ENCODE measurements at places on chromosomes 12 and 14.

DNA sequence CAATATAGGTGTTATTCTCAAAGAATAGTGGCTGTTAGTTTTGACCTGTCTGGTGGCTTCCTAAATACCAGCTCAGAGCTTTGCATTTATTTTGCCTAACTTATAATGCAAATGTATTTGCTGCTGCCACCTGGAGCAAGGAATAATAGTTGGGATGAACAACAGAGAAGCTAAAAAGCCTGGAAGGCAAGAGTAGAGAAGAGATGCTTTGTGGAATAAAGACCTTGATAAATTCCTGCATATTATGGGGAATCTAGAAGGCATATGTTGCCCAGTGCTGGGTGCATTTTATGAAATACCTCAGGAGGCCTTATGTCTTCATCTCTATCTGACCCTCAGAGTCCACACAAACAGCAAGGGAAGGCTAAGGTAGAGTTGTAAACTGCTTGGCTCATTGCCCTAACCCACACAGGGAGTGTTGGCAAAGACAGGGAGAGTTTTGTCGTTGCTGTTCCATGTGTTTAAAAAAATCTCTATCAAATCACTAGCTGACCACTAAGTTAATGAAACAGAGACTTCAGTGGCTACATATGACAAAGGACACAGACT, 53.7 kb upstream of the SCAF11 start:
- no peak for DNase-seq

DNA sequence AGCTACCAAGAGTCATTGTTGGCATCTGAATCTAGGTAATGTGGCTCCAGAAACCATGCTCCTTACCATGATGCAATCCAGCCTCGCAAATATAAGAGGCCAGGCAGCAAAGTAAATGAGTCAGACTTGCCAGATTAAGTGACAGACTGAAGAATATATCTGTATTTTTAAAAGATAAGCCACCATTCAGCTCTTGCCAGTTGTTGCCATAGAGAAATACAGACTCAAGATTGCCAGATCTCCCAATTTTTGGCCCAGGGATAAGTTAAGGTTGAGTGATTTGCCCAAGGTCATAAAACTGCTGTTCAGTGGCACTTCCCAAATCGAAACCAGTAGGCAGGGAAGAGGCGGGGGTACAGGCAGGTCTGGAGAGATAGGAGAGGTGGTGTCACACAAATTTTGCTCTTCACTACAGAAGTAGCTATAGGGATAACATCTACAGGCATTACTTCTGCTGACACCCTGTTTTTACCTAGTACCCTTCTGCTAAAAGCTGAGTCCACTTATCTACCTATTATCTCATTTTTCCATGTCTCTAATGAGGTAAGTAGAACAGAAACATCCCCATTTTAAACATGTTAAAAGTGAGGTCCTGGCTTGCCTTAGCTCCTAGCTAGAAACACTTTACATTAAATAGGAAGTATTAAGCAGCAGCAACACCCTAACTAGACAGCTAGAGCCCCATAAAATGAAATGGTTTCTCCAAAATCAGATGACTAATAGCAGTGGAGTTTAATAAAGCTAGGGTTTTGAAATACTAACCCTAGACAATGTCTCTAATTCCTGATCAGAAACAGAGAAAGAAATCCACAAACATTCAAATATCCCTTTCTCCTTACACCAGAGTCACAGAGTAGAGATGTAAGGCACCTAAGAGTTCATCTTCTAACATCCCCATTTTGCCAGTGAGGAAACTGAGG, 19.5 kb downstream of the DCAF5 start:
- peak; percentile 84 for DNase-seq

DNA sequence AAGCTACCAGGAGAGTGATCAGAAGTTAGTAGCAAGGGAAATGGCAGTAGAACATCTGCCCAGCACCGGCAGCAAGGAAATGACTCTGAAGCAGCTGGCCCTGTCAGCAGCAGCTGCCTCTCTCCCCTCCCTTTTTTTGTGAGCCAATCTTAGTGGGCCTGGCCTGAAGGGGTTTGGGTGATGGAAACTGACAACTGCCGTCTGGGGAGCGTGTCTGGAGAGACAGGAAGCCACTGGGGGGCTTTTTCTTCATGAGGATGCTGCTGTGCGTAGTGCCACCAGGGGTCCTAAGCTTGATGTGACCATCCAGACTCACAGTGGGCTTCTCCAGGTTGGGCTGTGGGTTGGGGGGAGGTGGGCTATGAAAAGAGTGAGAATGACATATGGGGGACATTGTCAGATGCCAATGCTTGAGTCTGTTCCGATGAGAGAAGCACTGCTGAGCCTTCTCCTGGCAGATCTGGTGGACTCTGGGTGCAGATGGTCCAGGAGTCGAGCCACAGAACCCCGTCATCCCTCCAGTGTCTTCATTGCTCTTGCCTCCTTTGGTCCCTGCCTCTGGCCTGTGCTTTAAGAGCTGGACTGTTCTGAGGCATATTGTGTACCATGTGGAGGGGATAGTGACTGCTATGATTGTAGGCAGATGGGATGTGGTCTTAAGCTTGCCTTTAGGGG, 87.6 kb upstream of the HIF1A start:
- no peak for DNase-seq

GRCh38 chr14:91511043-91511383, 903 bp upstream of the PPP4R3A start:
- DNase-seq, result peak; percentile 31

DNA sequence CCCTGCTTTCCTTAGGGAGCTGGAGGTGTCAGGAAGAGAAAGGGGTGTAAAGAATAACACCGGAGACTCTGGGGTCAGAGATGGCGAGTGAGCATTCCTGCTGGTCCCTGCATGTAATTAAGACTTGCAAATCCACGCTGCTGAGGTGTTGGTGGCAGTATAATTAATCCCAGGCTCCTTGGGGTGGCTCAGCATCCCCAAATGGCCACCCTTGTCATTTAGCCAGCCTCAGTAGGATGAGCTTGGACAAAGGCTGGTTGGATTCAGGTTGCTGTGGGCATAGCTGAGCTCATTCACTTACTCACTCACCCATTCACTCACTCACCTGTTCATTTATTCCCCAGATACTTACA, 174.4 kb upstream of the RPH3A start:
- DNase-seq, result no peak

- DNase-seq, result peak; percentile 43
Observed at GRCh38 chr12:67512061-67512460, 136.5 kb upstream of the DYRK2 start.

DNA sequence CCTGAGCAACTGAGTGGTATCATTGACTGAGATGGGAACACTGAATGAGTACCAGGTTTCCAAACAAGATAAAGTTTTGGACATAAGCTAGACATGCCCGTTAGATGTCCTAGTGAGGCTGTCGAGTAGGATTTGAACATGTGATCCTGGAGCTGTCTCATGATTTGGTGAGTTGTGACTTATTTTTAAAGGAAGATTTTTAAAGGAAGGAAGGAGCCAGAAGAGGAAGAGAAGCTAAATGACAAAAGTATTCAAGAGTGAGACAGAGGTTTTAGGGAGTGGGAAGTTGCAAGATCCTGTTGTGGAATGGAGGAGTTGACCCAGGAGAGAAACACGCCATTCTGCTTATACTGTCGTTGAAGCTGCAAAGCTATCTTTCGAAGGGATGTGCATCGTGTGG, 82.1 kb downstream of the SAMD4A start:
- no peak for DNase-seq

GRCh38 chr14:96139879-96140278, 64.8 kb upstream of the BDKRB2 start:
- DNase-seq, result no peak

DNA sequence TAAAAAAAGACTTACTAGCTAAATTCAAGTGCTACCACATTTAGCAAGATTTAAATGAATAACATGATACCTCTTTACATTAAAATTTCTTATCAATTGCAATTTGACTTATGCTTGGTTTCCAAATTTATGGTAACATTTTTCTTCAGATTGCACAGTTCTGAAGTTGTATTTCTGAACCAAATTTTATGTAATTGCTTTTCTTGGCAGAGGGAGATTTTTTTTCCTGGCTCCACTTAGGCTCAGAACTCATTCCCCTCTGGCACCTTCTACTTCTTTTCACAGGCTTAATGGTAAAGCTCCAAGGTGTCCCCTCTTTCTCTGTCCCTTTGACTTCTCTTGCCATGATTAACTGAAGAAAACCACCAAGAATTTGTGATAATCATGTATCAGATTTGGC, 99.8 kb upstream of the TMTC1 start:
- DNase-seq, result no peak

GRCh38 chr12:15334225-15334624, 11.9 kb downstream of the PTPRO start:
- no peak for DNase-seq

GRCh38 chr14:101985957-101986356, 21.6 kb downstream of the DYNC1H1 start:
- no peak for DNase-seq

DNA sequence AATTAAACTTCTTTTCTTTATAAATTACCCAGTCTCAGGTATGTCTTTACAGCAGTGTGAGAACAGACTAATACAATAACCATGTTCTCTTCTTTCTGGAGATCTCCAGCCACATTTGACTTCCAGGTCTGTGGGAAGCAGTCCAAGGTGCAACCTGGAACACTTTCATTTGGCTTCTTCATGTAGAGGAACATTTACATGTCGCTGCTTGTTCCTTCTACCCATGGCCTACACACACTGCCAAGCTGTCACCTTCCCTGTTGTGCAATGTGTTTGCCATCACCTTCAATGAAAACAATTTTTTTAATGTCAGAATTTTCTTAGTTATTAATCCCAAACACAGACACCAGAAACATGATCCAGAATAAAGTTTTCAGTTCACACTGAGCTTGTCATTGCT, 104.7 kb downstream of the PRKCH start:
- DNase-seq, result no peak

DNA sequence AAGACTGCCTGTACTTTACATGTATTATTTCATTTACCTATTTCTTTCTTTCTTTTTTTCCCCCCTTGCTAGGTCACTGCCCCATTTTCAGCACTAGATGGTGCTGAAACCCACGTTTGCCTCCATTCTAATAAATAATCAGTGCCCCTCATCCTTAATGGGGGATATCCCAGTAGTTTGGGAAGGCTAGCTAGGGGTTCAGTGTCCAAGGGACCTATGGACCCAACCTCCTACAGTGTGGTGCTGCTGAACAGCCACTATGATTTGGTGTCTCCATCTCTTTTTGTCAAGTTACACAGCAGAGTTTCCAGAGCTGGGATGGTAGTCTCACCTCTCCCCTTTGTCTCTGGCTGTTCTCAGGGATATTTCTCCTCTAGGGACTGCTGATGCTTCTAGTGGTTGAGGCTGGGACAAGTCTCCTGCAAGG, 6.5 kb upstream of the HCFC2 start:
- peak; percentile 54 for DNase-seq

DNA sequence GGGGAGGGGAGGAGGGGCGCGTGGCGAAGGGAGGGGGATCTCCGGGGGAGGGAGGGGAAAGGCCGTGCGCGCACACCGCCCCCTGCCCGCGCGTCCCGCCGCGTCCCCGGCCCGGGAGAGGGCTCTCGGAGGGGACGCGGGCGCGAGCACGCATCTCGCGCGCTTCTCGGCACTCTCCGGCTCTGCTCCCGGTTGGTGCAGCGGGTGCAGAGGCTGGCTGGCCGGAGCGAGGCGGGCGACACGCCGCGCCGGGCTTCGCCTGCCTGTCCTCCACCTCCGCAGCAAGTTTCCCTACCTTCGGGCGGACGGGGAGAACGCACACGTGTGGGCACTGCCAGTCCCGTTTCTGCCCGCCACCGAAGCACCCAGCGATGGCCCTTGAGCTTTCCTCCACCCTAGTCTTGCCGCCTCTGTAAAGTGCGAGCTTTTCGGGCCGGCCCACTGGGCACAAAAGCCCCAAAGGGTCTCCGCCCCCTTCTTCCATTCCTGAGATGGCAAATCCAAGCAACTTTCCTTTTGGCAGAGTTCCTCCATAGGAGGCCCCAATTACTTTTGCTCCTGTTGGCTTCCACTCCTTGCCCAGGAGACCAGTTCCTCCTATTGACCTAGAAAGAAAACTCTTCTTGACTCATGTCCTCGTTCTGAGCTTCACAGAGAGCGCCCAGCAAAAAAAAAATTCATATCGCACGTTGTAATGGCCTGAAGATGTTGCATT, 363 bp upstream of the CSAD start:
- peak; percentile 80 for DNase-seq

DNA sequence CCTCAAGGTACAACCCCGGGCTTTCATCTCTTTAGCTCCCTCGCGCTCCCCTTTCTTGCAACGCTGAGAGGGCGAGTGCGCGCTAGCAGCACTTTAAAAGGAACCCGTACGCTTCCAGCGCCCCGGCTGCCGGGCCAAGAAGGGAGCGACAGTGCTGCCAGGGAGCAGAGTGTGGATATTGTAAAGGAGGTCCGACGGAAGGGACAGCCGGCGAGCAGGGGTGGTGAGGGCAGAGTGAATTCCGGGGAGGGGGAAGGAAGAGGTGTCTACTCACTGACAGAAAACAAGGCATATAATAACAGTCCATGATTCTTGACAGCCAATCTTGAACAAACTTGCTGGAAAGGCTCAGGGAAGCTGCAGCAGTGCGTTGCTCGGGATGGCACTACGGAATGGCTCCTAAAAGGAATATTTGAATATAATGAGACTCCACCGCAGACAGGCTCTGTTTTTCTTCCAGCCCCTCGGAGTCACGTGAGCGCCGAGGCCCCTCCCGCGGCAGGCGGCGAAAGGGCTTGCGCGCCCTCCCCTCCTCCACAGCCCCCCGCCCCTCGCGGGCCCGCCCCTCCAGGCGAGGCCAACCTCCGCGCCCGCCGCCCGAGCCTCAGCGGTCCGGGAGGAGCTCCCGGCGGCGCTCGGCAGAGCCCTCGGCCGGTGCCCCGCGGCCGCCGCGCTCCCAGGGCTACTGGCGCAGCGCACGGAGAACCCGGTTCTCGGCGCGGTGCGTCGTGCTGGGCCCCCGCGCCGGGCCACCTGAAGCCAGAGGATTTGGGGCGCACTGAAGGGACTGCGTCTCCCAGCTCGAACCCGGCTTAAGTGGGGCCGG, 3.4 kb downstream of the BMP4 start:
- DNase-seq, result peak; percentile 52

DNA sequence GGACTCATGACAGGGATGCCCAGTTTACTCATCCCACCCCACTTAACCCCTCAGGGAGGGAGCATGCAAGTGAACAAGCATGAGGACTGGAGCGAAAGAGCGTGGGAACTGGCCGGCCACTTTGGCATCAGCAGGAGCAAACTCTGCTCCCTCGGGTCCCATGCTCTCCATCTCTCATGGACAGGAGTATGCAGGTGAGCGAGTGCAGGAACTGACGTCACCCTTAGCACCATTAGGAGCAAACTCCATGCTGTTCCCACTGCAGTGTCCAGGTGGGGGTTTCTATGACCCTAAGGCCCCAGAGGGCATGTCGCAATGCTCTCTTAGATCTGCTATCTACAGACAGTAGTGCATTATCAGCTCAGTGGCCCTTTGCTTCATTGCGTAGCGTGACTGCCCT, 821.8 kb upstream of the LRFN5 start:
- DNase-seq, result no peak
